ENCODE measurements at places on chromosomes 16 and 17. TPM values are rescaled to one million over a fixed set of nuclear protein-coding genes. Genes with fewer than 3 reads are reported as not detected.
A peak's percentile ranks its signal among the peaks of the same experiment; 100 is the strongest.

GRCh38 chr17:72173499-72174116 is 52.8 kb downstream of the SOX9 start:
- H3K4me1 ChIP-seq, result no peaks in the 10 kb centered on the region
- DNase-seq, result no peak
- no peaks in the 10 kb centered on the region for H3K36me3 ChIP-seq
- no peaks in the 10 kb centered on the region for H3K27me3 ChIP-seq

DNA sequence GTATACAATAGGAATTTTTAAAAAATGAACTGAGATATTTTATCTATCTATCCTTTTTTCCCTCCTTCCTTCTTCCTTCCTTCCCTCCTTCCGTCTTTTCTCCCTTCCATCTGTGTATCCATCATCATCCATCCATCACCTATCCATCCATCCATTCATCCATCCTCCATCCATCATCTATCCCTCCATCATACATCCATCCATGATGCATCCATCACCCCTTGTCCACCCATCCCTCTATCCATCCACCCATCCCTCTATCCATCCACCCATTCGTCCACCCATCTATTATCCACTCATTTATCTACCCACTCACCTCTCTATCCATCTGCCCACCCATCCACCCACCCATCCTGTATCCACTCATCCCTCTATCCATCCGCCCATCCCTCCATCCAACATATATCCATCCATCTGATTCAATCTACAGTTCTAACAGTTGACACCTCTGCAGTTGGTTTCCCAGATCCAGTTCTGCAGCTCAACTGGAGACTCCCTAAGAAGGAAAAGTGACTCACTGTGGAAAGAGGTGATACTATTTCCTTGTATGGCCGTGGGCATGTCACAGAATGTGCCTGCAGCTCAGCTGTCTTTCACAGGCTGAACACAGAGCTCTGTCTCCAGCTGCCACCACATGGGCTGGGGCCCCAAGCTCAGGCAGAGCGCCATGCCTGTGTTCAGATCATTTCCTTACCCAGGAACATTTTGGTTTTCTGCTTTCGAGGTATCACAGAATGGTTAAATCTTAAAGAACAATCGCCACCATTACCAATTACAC is 130.8 kb downstream of the XYLT1 start:
- H3K27me3 ChIP-seq, result no peaks in the 10 kb centered on the region
- no peak for DNase-seq
- peak overlapping the region; percentile 93 for H3K27ac ChIP-seq

DNA sequence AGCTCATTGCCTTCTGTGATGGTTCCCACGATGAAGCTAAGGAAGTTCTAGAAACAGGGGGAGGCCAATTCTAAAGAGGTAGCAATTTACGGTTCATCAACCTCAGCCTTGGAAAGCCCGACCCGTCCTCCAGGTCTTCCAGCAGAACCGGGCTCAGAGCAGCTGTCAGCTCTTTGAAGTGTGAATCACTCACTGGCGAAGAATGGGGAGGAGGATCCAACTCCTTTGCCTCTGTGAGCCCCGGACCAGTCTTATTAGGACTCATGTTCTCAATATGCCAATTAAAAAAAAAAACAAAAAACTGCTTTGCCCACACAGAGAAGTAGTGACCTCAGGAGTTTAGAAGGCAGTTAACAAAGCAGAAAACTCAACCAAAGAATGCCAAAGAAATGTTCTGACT is 31.4 kb downstream of the STX8 start:
- H3K27me3 ChIP-seq, result no peaks in the 10 kb centered on the region
- H3K4me1 ChIP-seq, result no peaks in the 10 kb centered on the region
- H3K4me3 ChIP-seq, result no peak overlapping the region
- DNase-seq, result no peak
- H3K36me3 ChIP-seq, result peaks cover 4% of the 10 kb centered on the region

- no peaks in the 10 kb centered on the region for H3K27me3 ChIP-seq
- no peak overlapping the region for H3K27ac ChIP-seq
- no peaks in the 10 kb centered on the region for H3K4me1 ChIP-seq
- peaks cover 4% of the 10 kb centered on the region for H3K36me3 ChIP-seq
- H3K4me3 ChIP-seq, result no peak overlapping the region
- DNase-seq, result no peak
Observed at GRCh38 chr16:81650982-81651562, 128.0 kb upstream of the PLCG2 start.

DNA sequence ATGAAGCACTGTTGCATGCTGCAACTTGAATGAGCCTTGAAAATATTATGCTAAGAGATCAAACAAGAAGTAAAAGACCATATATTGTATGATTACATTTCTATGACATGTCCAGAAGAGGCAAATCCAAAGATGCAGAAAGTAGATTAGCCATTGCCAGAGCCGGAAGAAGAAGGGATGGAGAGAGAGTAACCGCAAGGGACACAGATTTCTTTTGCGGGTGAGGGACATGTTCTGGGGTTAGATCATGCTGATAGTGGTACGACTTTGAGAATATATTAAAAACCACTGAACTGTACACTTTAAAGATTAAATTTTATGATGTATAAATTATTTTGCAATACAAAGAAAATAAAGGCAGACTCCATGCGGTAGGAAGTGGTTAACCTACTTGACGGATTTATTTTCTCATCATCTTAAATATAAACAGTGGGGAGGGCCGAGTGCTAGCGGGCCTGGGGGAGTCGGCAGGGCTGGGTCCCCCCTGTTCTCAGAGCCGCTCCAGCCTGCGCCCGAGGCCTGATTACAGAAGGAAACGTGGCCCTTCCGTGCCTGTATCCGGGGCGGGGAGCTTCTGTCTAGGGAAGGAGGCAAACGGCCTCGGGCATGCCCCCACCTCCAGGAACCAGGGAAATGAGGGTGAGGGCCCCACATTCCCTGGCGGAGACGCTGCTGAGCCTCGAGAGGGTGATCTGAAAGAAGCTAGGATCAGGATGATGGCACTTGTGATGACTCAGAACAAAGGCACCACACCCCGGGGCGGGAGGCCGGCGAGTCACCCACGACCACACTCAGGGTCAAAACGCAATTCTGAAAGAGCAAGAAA is 48.0 kb downstream of the SHCBP1 start:
- H3K4me1 ChIP-seq, result peaks cover 11% of the 10 kb centered on the region
- peaks cover 5% of the 10 kb centered on the region for H3K36me3 ChIP-seq
- H3K4me3 ChIP-seq, result no peak overlapping the region
- no peaks in the 10 kb centered on the region for H3K27me3 ChIP-seq
- DNase-seq, result peak; percentile 44
- H3K27ac ChIP-seq, result no peak overlapping the region

DNA sequence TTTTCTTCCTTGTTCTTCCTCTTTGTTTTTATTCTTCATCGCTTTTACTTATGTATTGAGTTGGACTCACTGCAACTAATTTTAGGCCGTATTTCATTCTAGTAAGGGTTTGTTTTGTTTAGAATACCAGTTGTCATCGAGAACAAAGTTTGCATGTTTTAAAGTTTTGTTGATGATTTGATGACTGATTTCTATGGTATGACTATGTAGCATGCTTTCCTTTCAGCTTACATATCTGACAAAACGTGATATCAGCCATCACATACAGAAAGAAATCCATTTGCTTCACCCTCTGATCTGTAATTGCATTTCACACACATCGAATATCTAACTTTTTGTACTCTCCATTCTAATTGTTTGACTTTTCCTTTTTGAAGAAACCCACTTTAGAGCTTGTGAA is 4.0 kb downstream of the PRKCA start:
- H3K4me1 ChIP-seq, result peaks cover 69% of the 10 kb centered on the region
- H3K27me3 ChIP-seq, result peaks cover 3% of the 10 kb centered on the region
- peak overlapping the region; percentile 61 for H3K4me3 ChIP-seq
- H3K36me3 ChIP-seq, result peaks cover 57% of the 10 kb centered on the region
- peak overlapping the region; percentile 76 for H3K27ac ChIP-seq

- H3K4me3 ChIP-seq, result no peak overlapping the region
- no peaks in the 10 kb centered on the region for H3K36me3 ChIP-seq
- no peak for DNase-seq
- peaks cover 4% of the 10 kb centered on the region for H3K4me1 ChIP-seq
- H3K27me3 ChIP-seq, result peaks cover 12% of the 10 kb centered on the region
Observed at GRCh38 chr17:34820922-34821321, 140.3 kb downstream of the CCT6B start.

DNA sequence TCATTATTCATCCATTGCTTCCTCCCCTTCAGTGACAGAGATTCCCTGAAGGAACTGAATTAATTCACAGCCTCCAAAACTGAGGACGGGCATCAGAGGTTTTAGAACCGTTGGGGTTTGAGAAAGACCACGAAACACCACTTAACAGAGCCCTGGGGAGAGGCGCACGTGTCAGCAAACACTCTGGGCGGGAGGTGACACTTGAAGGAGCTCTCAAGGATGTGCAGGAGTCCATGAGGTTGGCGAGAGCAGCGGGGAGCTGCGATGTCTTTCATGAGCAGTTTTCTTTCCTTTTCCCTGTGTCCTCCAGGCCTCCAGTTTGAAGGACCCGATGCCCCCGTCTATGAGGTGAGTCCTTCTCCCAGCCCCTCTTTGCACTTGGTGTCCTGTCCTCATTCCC is 23.7 kb downstream of the B4GALNT2 start:
- DNase-seq, result no peak
- no peak overlapping the region for H3K27ac ChIP-seq
- H3K36me3 ChIP-seq, result no peaks in the 10 kb centered on the region
- H3K4me1 ChIP-seq, result no peaks in the 10 kb centered on the region
- H3K4me3 ChIP-seq, result no peak overlapping the region

DNA sequence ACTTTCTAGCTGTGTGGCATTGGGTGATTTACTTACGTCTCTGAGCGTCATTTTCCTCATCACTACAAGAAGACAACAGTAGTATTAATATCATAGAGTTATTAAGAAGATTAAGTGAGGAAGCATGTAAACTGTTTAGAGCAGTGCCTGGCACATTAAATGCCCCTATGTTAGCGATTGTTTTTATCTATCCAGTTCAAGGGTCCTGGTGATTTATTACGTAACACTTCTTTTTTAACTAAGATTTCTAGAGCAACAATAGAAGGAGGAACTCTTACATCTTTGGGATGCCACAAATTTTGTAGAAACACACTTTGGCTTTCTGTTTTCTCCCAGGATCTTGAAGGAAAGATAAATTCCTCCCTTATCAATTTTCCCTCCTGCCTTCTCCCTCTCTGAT is 3.3 kb upstream of the GAS7 start:
- H3K4me3 ChIP-seq, result no peak overlapping the region
- peaks cover 6% of the 10 kb centered on the region for H3K36me3 ChIP-seq
- H3K4me1 ChIP-seq, result peaks cover 6% of the 10 kb centered on the region
- H3K27ac ChIP-seq, result no peak overlapping the region
- no peak for DNase-seq
- H3K27me3 ChIP-seq, result peaks cover 26% of the 10 kb centered on the region

DNA sequence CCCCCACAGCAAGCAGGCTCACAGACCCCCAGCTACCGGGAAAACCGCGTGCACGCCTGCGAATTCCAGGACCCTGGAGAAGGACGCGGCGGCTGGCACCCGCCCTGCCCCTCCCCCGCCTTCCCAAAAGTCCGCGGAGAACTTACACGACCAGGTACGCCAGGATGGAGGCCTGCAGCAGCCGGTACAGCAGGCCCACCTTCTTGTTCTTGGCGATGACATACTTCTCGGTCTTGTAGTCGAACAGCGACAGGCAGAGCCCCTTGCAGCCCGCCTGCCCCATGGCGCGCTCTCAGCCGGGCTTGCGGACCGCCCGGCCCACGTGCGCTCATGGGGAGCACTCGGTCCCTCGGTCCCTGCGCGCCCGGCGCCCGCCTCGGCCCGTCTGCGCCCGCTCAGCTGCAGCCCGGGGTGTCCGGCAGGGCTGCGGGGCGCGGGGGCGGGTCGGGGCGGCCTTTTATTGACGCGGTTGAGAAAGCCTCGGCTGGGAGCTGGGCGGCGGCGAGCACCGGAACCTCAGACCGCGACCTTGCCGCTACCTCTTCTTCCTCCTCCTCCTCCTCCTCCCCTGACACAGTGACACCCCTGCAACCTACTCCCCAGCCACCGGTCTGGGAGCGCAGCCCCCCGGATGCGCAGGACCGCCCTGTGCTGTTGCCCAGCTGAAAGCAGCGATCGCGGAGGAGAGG is at the start of gene P2RX5:
Gene P2RX5 (minus strand): TSS at position 433 of the 689 bp plus-strand sequence. CDS start 150 bp downstream, at position 283.
- DNase-seq, result peak; percentile 76
- peaks cover 33% of the 10 kb centered on the region for H3K4me1 ChIP-seq
- H3K27me3 ChIP-seq, result no peaks in the 10 kb centered on the region

- no peak overlapping the region for H3K4me3 ChIP-seq
- no peaks in the 10 kb centered on the region for H3K36me3 ChIP-seq
- DNase-seq, result peak; percentile 47
- H3K4me1 ChIP-seq, result peaks cover 8% of the 10 kb centered on the region
Observed at GRCh38 chr17:58402047-58402446, 15.3 kb downstream of the RNF43 start.

DNA sequence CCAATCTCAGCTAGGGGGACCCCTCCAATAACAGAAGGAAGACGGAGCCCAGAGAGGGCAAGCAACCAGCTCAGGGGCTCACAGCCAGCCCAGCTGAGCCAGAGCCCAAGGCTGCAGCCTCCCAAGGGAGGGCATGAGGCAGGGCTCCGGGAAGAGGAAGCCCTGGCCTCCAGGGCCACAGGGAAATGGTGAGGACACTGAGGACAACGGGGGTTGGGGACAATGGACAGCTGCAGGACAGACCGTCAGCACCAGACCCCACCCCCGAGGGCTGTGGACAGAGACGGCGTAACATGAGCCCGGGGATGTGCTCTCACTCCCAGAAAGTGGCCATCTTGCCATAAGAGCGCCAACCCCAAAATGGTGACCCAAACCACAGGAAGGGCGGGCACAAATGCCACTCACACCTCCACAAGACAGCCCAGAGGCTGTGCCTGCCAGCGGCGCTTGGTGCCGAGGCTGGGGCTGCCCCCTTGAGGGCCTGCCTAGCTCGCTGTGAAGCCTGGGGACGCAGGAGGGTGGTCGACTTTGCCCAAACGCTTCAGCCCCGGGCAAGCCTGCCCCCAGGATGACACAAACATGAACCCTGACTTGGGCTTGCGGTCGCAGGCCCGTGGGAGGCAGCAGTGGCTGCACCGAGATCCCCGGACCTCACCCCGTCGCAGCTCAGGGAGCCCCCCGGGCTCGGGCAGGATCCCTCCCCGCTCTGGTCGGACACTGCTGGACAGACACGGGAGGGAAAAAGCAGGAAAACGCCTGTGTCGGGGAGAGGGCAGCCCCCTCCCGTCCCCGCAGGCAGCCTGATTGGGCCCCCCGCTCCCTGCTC is 10.5 kb downstream of the PIMREG start:
- DNase-seq, result no peak
- no peak overlapping the region for H3K27ac ChIP-seq
- H3K4me3 ChIP-seq, result no peak overlapping the region
- H3K4me1 ChIP-seq, result peaks cover 15% of the 10 kb centered on the region

- peak; percentile 69 for DNase-seq
- H3K4me3 ChIP-seq, result peak overlapping the region; percentile 91
- H3K4me1 ChIP-seq, result peaks cover 59% of the 10 kb centered on the region
- peaks cover 22% of the 10 kb centered on the region for H3K36me3 ChIP-seq
Observed at GRCh38 chr16:81445143-81445961, 744 bp downstream of the CMIP start.

Gene GPATCH8
- 46.1 TPM for total RNA-seq

Gene AGRP
- total RNA-seq, result not detected

Gene SMIM5
- 0.15 TPM for total RNA-seq

Gene GPR142
- total RNA-seq, result not detected

Data from activated CD8-positive, alpha-beta memory T cell treated with anti-CD3 and anti-CD28 coated beads, Interleukin-2, amount 10 ng/mL, durations not matched to agents 7 days and 5 days (primary cell).